CD4-positive, alpha-beta T cell treated with Interleukin-4 for 4 hours (primary cell): ENCODE measurements at places on chromosomes 5 and 9.

DNA sequence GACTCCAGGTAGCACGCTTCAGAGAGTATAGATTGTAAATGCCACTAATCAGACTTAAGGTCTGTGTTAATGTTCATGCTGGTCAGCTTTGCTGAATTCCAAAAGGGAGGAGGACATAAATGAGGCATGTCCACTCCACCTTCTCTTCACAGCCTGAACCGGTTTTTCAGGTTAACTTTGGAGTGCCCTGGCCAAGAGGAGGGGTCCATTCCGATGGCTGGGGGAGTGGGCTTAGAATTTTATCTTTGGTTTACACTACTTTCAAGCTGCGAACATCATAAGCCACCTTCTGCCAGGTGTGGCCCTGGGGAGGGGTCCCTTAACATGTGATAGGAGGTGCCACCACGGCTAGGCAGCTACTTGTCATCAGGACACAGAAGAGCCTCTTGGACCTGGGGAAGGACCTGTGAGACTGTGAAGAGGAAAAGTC is 24.2 kb downstream of the ABO start:
- DNase-seq = no peak

DNA sequence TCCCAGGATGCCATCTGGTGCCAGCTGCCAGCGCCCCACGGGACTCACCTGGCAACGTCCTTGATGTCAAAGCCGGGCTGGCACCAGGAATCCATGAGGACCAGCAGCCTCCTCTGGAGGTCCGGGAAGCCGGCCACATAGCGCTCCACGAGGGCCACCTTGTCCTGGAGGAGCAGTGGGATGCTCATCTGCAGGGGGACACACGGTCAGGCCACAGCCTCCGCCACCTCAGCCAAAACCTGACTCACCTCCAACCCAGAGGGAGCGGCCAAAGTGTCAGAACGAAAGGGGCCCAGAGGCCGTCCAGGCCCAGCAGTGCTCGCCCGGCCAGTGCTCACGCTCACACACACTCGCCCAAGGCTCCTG is 56.5 kb downstream of the EXD3 start:
- DNase-seq = no peak

DNA sequence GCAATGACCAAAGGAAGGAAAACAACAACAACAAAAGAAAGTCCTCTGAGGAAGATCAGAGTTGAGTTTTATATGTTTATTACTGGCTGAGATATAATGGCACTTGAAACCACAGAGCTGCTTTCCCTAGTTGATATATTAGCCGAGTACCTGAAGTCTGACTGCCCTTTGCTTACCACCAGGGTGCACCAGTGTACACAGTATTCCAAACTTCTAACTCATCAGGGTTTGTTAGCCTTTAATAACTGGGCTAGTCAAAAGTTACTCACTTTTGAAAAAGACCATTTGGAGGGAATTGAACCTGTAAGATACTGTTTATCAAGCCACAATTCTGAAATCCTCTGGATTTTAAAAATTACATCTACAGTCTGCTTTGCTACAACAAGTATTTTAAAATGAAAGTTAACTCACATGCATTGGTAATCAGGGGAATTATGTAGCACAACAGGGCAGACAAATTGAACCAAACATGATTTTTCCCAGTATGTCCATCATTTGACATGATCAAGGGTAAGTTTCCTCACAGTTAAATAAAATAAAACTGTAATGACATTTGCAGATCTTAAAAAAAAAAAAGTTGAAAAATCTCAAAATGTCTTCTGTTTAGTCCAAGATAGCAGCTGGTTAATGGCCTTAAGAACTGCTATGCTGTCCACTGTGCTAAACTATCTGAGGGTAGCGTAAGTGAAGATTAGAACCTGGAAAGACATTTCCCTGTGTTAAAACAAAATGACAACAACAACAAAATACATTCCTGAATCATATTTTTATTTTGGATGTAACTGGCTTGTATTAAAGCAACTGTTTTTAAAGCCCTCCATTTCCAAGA is 57.3 kb upstream of the C6 start:
- DNase-seq = no peak

DNA sequence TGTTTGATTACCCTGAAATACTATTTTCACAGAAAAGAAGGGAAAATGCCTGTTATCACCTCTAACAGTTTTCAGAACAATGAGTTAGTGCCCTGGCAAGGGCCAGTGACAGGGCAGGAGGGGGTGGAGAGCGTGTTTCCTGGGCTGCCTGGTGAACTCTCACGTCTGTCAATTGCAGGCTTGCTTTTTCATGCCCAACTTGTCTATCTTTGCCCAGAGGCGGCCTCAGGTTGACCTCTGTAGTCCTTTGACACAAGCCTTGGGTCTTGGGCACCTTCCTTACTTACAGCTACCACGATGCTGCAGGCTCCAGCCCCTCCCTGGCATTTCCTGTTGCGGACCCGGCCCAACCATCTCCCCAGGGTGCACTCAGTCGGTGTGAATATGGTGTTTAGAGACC is 2.2 kb upstream of the CEL start:
- DNase-seq = no peak

DNA sequence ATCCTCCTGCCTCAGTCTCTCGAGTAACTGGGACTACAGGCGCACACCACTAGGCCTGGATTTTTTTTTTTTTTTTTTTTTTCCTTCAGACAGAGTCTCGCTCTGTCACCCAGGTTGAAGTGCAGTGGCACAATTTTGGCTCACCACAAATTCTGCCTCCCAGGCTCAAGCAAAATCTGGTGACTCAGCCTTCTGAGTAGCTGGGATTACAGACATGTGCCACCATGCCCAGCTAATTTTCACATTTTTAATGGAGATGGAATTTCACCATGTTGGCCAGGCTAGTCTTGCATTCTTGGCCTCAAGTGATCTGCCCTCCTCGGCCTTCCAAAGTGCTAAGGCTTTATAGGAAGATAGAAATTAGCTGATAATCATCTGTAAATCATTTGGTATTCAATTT is 43.9 kb downstream of the NSA2 start:
- no peak for DNase-seq

DNA sequence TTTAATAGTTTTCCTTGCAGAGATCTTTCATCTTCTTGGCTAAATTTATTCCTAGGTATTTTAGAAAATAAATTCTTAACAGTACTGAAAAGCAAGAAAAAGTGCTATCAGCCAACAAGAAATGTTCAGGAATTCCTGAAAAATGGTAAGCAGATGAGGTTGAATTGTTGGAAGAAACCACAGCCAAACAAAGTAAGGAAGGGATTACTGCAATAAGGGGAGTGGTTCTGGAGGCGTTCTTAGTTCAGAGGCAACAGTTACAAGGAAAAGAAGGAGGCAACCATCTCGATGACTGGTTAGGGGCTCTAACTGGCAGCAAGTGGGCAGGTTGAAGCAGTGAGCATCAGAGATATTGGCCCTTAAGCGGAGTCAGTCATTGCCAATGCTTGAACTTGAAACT is 12.8 kb upstream of the OR13J1 start:
- DNase-seq = no peak

- peak; percentile 68 for DNase-seq
Observed at GRCh38 chr9:121059998-121060636, 10.0 kb upstream of the C5 start.

DNA sequence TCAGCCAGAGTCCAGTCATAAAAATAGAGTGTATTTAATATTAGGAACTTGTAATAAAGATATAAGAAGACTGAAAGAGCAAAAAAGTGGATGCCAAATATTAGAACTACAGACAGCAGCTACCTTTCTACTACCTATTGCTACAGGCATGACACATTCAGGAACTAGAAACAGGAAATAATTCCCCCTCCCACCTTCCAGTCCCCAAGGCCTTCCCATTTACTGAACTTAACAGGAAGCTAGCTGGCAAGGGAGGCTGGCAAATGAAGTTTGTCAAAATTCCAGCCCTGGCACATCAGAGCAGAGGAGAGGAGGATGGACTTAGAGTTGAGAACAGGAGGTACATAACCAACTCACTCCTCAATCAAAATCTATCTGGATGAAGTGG is 50.2 kb upstream of the RIC1 start:
- DNase-seq = no peak

DNA sequence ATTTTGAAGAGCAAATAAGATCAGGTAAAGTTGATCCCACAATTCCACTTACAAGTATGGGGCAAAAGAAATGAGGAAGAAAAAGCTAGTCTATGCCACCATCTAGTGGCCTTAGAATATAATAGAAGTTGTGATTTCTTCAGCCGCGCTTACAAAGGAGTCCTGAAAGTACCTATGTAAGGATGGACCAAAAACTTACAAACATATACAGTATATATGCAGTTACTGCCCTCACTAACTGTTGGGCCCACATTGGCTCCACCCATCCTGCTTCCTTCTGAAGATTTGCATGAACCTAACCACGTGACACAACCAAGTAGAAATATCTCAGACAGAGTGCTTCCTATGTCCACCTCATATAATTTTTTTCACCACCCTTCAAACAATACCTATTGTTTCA is 11.7 kb upstream of the OR13D1 start:
- DNase-seq = peak; percentile 10

DNA sequence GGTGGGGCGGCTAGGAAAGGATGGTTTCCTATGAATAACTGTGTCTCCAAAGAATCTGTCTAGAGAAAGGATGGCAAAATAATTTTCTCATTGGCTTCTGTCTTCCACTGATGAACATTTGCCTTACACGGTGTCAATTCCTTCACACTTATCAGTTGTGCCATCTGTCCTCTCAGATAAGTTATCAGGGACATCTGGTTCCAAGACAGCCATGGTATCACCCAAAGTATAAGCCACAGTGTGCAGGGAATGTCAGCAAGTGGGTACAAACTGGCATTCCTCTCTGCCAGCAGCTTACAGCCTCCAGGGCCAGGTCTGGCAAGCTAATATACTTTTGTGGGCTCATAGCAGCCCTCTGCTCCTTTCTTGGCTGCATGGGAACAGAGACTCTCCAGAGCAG is 1092.0 kb downstream of the EFNA5 start:
- no peak for DNase-seq

DNA sequence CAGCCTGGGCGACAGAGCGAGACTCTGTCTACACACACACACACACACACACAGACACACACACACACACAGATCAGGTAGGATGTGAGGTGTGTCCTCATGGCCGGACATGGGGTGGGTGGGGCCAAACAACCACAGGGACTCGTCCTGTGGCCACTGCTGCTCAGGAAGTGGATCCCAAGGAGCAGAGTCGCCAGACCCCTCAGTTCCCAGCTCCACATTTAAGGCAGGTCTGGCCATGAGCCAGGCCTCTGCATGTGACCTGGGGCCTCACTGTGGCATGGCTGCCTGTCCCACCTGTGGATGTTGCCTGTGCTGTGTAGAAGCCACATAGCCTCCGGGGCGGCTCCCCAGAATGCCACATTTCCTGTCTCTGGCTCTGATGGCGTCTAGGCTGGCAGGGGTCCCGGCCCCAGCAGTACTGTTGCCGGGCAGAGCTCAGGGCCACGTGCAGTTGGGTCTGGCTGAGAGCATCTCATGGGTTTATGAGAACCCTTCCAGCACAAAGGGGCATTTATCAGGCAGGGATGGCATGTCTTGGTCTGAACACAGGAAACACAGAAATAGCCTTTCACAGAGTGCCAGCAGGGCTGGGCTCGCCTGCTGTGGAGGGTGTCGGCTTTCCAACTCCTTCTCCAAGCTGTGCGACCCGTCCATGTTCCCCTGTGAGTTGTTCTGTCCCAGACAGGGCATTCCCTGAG is 9.9 kb upstream of the NINJ1 start:
- peak; percentile 63 for DNase-seq

DNA sequence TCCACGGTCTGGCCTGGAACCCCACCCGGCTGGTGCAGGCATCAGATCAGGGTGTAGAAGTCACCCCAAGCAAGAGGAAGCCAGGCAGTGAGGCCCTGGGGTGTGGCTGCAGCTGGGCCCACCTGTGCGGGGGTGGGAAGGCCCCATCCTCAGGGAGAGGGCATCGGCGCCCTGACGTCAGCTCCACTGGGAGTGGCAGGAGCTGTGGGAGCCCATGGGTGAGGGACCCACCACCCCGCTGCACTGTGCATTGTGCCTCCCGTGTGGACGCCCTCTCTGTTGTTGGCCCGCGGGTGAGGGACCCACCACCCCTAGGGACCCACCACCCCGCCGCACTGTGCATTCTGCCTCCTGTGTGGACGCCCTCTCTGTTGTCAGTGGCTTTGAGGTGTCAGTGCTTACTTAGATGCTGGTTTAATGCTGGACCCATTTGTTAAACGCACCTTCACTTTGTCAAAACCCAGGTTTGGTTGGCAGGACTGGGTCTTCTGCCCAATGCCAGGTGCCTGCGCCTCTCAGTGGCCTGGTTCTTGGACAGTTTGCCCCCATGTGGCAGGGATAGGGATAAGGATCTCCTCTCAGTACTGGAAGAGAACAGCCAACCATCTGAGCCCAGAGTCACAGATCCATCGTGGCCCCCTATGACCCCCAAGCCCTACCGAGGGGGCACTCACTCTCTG is 6.9 kb upstream of the EXOC3 start:
- DNase-seq = no peak

DNA sequence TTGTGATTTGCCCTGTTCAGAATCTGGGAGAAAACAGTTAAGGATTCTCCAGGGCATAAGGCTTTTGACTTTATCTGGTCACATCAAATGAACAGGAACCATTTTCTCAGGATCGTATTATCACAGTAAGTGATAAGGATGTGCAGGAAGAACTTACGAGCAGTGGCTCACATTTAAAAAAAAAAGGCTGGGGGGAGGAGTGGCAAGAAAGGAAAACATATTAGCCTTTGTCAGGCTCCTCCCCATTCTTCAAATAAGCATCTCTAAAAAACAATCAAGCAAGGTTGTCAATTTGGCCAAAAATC is 234.3 kb upstream of the TMEM161B start:
- peak; percentile 1 for DNase-seq

- peak; percentile 55 for DNase-seq
Observed at GRCh38 chr9:70484232-70485130, 70.0 kb upstream of the KLF9 start.

DNA sequence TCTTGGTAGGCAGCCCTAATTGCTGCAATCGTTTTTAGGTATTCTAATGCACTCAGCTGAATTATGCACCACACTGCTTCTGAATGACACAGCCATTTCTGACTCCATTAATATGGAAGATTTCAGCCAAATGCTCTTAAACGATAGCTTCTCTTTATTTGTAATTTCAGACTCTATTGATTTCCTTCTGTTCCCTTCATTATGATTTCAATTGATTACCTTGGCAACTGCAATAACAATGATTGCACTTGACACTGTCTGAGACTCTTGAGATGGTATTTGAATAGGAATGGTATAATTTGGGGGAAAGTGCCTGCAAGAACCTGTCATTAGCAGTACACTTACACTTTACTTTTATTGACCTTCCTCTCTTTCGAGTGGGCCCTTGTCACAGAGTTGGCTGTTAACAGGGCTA is 296.1 kb upstream of the DMAC1 start:
- DNase-seq = no peak

- DNase-seq = no peak
Observed at GRCh38 chr5:93886098-93886806, 144.9 kb upstream of the POU5F2 start.

DNA sequence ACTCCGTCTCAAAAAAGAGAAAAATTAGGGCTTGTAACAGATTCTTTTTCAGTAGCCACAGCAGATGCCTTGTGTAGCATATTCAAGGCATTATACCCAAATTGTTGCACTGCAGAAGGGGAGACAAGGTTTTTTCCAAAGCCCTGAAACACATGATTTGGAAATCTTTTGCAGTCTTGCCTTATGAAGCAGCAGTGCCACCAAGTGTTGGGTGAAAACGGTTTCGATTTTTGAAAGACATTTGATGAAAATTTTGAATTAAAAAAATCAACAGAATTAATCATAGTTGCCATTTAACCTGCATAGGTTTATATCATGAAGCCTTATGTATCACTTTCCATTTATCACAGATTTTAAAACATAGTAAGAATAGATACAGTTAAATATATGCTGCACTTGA is 479.5 kb downstream of the TAF11L14 start:
- no peak for DNase-seq

- DNase-seq = no peak
Observed at GRCh38 chr5:159971931-159972461, 36.9 kb upstream of the TTC1 start.

GRCh38 chr5:74950836-74951515 is 84.8 kb upstream of the FAM169A start:
- no peak for DNase-seq
